ENCODE measurements at places on chromosomes 5 and 9. TPM values are rescaled to one million over a fixed set of nuclear protein-coding genes. Genes with fewer than 3 reads are reported as not detected.

- H3K27ac ChIP-seq = no peak overlapping the region
- DNase-seq = no peak
- H3K36me3 ChIP-seq = no peaks in the 10 kb centered on the region
Measured at GRCh38 chr5:162474239-162474638, 406.7 kb downstream of the GABRG2 start.

Gene PDE8B
- total RNA-seq = 57.1 TPM

GRCh38 chr5:149651686-149652085, 70.4 kb downstream of the ARHGEF37 start:
- no peaks in the 10 kb centered on the region for H3K4me1 ChIP-seq
- no peaks in the 10 kb centered on the region for H3K36me3 ChIP-seq
- no peak overlapping the region for H3K27ac ChIP-seq
- DNase-seq = no peak
- H3K4me3 ChIP-seq = no peak overlapping the region
- no peaks in the 10 kb centered on the region for H3K27me3 ChIP-seq

DNA sequence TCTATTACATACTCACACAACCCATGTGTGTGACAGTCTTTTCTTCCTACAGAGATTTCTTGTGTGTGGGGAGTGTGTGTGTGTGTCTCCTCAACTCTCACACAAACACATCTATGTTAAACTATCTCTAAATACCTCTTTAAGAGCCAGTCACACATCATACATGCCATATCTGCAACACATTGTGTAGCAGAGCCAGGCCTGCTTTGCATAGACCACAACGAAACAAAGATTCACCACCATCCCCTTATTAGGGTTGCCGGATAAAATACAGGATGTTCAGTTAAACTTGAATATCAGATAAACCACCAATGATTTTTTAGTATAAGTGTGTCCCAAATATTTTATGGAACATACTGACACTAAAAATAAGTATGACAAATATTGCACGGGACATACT, 2.3 kb downstream of the FAM170A start:
- no peak for DNase-seq
- H3K27me3 ChIP-seq = no peaks in the 10 kb centered on the region
- no peak overlapping the region for H3K27ac ChIP-seq
- no peaks in the 10 kb centered on the region for H3K4me1 ChIP-seq
- H3K36me3 ChIP-seq = no peaks in the 10 kb centered on the region

DNA sequence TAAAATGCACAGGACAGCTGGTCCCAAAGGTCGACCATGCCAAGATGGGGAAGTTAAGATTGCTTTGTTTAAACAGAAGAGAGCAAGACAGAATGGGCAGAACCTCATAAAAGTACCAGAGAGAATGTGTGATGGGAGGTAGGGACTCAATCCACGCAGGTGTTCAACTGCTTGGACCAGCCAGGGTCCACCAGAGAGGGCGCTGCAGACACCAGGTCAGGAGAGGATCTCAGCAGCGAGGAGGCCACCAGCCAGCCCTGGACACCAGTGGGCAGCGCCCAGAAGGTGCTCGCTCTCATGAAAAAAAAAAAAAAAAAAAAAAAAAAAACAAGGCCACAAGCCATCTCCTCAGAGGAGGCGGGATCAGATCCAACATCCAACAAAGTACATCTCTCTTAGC, 81.8 kb downstream of the SHC3 start:
- H3K27ac ChIP-seq = no peak overlapping the region
- H3K27me3 ChIP-seq = no peaks in the 10 kb centered on the region
- no peak overlapping the region for H3K4me3 ChIP-seq

DNA sequence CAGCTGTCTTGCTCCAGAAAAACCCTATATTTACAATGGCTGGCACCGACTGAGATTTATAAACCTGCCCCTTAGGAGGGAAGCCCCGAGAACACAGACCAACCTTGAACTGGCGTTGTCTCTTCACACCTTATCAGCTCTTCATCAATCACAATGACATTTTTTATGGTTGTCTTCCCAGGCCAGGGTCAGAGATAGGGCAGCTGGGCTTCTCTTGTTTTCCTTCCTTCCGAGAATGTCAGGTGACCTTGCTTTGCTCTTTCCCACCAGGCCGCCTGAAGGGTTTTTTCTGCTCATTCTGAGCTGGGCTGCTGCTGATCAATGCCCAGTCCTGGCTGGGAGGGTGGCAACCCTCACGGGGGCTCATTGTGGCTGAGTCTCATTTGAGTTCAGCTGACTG, 619.1 kb downstream of the CCDC171 start:
- no peaks in the 10 kb centered on the region for H3K27me3 ChIP-seq
- H3K4me3 ChIP-seq = no peak overlapping the region
- H3K36me3 ChIP-seq = no peaks in the 10 kb centered on the region

Gene CCIN
- 0.80 TPM for total RNA-seq

Gene RNF208
- total RNA-seq = 1.5 TPM

DNA sequence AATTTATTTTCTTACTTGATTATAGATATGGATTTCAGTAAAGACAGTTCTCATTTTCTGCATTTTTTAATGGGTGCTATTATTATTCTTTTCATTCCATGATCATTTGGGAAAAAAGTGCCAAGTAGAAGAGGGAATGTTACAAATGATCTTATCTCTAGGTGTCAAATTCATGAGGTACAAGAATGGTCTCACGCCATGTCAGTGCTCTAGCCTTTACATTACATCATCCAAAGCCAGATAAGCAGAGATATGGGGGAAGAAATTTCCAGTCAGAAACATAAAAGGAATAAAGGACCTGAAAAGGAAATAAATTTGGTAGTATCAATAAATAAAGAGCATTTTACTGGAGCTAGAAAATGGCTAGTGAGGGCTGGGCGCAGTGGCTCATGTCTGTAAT, 1544.2 kb upstream of the CDH6 start:
- H3K27me3 ChIP-seq = no peaks in the 10 kb centered on the region
- no peaks in the 10 kb centered on the region for H3K36me3 ChIP-seq
- no peaks in the 10 kb centered on the region for H3K4me1 ChIP-seq
- H3K4me3 ChIP-seq = no peak overlapping the region
- no peak overlapping the region for H3K27ac ChIP-seq

GRCh38 chr5:37533851-37534250, 154.7 kb downstream of the WDR70 start:
- no peaks in the 10 kb centered on the region for H3K36me3 ChIP-seq
- DNase-seq = no peak
- no peaks in the 10 kb centered on the region for H3K4me1 ChIP-seq
- H3K4me3 ChIP-seq = no peak overlapping the region

DNA sequence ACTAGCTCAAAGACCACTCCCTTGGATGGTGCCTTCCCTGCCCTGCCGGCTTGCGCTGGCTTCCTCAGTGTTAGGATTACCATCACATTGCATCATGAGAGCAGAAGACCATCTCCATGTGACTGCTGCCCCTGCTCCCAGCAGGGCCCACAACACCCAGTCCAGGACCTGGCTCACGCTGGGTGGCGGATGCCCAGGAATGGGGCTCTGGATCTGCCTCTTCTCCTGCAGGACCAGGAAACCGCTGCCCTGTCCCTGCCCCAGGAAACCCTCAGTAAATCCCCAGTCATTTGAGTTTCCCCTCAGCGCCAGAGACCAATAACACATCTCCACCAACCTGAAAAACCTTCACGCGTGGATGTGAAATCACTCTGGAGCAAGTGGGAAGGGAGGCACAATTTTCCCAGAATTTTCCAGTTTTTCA, 3.3 kb upstream of the RNF44 start:
- no peak for DNase-seq
- H3K4me3 ChIP-seq = no peak overlapping the region
- no peak overlapping the region for H3K27ac ChIP-seq
- H3K36me3 ChIP-seq = no peaks in the 10 kb centered on the region

Data from breast epithelium (tissue), 4 donors.